ENCODE measurements at places on chromosomes 13 and 19. TPM values are rescaled to one million over a fixed set of nuclear protein-coding genes. Genes with fewer than 3 reads are reported as not detected.

Gene NCAN
- not detected for polyA plus RNA-seq

Gene C13orf42
- not detected for polyA plus RNA-seq

Gene IRGC
- not detected for polyA plus RNA-seq

GRCh38 chr13:79519255-79519654 is 38.3 kb downstream of the NDFIP2 start:
- no peak for DNase-seq

- no peak for DNase-seq
These were observed 19.7 kb downstream of the SCEL start for GRCh38 chr13:77555246-77555645.

DNA sequence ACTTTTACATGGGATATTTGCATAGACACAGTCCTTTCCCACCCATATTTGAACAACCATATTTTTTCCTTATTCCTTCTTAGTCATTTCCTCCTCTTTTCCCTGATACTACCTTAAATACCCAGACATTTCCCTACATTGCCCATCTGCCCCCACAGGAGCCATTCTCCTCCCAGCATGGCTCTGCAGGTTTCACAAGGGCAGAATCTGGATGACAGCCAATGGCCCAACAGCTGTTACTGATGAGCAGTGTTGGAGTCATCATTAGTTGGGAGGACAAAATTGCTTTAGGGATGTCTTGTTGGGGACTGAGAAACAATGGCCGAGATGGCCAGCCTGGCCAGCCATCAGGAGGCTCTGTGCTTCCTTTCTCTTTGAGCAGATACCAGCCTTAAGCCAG is 209.5 kb downstream of the KLF5 start:
- no peak for DNase-seq

- DNase-seq, result no peak
These were observed 474.0 kb downstream of the COG6 start for GRCh38 chr13:40129467-40129866.

DNA sequence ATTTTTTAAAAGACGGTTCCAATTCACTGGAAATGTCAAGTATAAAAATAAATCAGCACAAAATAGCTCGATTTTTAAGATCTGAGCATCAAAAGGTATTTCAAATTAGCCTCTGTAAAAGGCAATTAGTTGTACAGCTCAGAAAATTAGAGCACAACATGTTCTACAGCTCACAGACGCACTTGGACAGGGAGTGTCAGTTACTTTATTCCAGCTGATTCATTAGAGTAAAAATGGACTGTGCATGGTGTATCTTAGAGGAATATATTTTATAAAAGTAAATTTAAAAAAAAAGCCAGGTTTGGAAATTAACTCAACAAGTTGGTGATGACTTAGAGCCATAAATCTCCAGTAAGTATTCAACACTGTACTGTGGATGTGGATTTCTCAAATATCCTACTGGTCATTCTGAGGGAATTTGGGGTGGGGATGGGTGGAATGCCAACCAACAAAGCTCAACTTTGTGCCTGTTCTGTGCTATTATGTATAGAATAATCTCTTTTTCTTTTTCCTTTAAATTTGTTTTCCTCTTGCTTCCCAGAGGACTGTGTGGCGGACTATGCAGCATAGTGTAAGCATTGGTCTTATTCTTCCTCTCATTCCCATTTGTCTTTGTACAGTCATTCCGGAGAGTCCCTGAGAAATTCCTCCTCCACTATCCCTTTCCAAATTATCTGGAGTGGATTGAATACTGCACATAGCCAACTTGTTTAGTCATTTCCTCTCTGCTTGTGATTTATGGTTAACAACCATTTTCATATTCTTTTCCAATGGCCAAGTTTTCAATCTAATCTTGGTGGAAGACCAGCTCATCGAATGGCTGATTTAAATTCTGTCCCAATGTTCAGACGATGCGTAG is 169.3 kb downstream of the DCT start:
- DNase-seq, result no peak

- no peak for DNase-seq
These were observed 36.8 kb upstream of the TM9SF2 start for GRCh38 chr13:99464441-99464949.

- no peak for DNase-seq
These were observed 42.1 kb downstream of the ZNF146 start for GRCh38 chr19:36256853-36257519.

DNA sequence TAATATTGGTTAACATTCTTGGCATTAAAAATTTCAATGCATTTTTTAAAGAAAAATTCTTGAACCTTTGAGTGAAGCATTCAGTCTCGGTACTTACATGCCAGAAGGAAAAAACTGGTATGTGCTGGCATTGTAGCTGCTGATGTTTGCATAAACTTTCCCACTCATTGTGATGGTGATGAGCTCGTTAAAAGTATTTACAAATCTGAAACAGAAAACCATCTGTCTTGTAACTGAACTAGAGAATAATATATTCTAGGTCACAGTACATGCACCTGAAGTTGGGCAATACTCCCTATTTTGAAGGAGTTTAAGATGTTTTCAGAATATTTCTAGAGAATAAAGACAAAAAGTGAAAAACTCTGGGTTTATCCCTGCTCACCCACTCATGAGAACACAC is 64.1 kb downstream of the SLC15A1 start:
- DNase-seq, result no peak

DNA sequence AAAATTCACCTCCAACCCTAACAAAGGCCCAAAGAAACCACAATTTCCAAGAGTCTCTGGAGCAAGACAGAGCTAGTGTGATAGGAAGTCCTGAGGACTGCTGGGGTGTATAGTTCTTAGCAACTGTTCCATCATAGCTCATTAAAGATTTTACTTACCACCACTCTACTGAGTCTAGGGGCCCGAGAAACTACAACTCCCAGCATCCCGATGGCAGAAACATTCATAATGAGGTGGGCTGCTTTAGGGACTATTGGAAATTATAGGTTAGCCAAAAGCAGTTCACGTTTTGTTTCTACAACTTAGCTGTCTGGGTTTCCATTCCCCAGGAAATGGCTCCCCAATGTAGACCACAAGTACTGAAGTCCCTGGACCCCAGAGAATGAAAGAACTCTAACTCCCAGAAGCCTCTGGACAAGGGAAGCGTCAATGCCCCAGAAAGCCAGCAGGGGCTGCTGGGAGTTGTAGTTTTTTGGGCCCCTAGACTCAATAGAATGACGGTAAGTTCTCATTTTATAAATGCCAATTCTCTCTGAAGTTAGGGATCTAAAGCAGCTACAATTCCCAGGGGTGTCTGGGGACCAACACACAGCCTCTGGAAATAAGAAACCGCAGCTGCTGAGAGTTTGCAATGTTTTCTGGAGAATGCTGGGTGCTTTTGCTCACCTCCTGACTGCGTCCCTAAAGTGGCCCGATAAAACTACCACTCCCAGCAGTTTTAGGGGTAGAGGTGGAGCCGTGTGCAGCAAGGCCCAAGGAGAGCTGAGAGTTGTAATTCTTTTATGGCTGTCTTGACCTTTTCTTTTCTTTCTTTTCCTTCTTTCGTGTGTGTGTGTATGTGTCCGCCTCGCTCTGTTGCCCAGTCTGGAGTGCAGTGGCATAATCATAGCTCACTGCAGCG is 11.1 kb downstream of the FTL start:
- DNase-seq, result no peak

GRCh38 chr13:78784014-78784750 is 125.2 kb upstream of the OBI1 start:
- DNase-seq, result no peak

- DNase-seq, result no peak
These were observed 525.1 kb downstream of the MYO16 start for GRCh38 chr13:109154546-109154945.

DNA sequence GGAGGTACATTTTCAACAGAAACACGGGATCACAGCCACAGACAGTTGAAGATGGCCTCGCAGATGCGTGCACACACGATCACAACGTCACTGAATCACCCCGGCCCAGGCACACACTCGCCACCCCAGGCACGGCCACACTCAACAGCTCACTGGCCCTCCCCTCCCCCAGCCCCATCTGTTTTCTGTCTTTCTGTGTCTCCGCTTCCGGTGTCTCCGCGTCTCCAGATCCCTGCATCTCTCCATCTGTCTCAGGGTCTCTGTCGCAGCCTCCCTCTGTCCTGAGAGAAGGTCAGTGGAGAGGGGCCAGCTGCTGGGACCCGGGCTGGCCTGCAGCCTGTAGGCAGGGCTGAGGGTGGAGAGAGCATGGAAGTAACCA is 3.8 kb upstream of the ATP1A3 start:
- DNase-seq, result no peak
